Activated T-cell treated with anti-CD3 and anti-CD28 coated beads, Interleukin-2, amount 50 U/mL, for 24 hours (primary cell): ENCODE measurements at places on chromosomes 4 and X.

- no peak for DNase-seq
Observed at GRCh38 chr4:128322311-128322710, 34.7 kb upstream of the PGRMC2 start.

GRCh38 chrX:14354521-14354920 lies 174.8 kb upstream of the GLRA2 start:
- DNase-seq: no peak

DNA sequence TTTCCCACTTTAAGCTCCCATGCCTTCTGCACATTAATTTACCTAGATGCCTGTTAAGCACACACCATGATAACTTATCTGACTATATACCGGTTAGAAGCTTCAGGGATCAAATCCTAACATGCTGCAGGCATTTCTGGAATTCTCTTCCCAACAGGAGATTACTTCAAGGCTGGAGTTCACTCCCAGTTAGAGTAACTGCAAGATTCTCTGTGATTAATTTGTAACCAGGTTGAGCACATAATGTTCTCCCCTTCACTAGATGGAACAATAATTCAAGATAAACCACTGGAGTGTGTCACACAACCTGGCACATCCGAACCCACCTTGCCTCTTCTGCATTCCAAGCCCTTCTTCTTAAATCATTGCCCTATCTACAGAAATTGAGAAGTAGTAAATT lies 11.8 kb upstream of the UGT2A3 start:
- no peak for DNase-seq

DNA sequence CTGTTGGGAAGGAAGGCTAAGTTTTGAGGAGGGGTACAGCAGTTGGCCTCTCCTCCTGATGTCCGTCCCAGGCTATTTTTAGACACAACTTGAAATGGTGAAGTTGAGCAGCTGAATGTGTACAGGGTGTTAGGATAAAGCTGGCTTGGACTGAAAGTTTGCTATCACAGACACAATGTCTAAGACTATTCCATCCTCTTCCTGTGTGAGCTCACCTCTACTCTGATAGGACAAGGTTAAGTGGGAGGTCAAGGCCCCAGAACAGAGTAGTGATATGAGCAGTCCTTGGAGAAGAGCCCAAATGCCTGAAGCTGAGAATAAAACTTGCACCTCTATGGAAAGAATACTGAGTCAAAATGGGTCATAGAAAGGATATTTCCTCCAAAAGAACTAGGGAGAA lies 4.1 kb downstream of the ATP1B4 start:
- no peak for DNase-seq

GRCh38 chr4:5101571-5101970 lies 50.3 kb downstream of the STK32B start:
- no peak for DNase-seq
